ENCODE measurements at places on chromosomes 5 and 9.

DNA sequence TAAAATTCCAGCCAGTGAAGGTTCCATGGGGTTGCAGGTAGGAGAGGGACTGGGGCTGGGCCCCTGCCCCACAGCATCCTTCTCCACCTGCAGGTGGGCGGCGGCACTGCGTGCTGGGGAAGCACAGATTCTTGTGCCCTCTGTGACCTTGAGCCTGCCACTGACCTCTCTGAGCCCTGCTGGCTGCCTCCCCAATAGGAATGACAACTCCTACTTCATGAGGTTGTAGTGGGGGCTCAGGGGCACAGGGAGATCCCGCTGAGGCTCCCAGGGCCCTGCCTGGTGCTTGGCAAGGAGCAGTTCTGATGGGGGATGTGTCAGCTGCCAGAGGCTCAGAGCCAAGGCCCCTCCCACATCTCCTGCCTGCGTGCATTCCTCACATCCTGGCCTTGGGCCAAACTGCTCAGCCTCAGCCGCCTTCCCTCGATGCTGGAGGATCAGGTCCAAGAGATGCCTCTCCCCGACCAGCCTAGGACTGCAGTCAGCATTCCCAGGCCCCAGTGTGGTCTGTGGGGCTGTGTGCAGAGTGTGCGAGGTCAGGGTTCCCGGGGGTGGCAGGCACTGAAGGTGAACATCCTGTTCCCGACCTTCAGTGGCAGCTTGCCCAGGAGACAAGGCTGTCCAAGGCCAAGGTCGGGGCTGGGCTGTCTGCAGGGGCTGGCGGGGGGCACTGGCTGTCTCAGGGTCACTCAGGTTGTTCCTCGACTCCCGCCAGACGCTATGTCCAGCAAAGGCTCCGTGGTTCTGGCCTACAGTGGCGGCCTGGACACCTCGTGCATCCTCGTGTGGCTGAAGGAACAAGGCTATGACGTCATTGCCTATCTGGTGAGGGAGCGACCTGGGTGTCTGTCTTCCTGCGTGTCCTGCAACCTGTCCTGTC is 7.0 kb downstream of the ASS1 start:
- DNase-seq: peak; percentile 94

DNA sequence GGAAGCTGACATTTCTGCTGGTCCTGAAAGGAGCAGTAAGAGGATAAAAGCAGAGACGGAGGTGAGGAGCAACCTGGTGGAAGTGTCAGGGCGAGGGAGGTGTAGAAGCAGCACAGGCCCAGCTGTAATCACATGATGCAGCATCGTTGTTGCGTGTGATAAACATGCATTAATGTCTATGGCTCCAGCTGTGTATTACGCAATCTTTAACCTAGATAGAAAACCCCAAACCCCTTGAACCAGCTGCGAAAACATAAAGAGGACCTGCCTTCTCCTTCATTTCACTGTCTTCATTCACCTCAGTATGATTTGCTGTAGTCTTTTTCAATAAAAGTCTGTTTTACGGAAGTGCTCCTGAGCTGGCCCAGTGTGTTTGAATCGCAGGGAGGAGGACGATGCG is 162.9 kb downstream of the NTRK2 start:
- DNase-seq: no peak

- DNase-seq: peak; percentile 88
Observed at GRCh38 chr5:141848744-141849414, 29.3 kb downstream of the PCDH1 start.

GRCh38 chr5:42270771-42271170 is 152.5 kb upstream of the GHR start:
- DNase-seq: no peak

DNA sequence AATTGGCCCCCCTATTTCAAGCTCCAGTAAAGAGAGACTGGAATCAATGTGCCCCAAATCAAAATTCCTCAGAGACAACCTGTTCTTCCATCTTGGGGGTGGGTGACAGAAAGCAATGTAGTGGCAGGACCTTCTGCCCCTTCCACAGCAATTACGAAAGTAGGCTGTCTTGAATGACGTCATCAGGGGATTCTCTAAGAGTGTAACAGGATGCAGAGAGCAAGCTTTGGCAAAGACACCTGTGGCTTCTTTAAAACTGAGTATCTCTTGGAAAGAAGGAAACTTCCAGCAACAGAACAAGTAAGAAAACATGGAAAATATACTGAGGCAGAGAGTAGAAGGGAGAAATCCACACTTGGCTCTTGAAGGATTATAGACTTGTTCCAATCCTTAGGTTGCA is 247.6 kb upstream of the PDE4D start:
- DNase-seq: no peak

GRCh38 chr5:125130591-125130990 is 384.2 kb upstream of the ZNF608 start:
- DNase-seq: no peak

DNA sequence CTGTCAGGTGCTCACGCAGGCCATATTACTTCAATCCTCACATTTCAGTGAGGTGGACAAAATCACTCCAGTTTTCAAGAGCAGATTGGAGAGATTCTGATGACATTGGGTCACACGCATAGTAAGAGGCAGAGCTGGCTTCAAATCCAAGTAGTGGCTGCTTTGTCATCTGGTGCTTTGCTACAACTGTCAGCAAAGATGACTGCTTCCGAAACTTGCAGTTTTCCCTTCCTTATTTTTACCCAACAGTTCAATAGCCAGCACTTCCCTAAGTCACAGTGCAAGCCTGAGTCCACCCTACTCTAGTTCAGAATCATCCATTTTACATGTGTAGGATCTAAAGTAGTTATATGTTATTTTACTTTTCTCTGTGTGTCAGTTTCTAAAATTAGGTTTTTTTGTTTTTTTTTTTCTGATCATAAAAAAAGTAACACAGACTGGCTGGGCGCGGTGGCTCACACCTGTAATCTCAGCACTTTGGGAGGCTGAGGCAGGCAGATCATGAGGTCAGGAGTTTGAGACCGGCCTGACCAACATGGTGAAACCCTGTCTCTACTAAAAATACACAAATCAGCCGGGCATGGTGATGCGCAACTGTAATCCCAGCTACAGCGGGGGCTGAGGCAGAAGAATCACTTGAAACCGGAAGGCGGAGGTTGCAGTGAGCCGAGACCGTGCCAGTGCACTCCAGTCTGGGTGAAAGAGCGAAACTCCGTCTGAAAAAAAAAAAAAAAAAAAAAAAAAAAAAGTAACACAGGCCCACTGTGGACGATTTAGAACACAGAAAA is 49.6 kb downstream of the ANKDD1B start:
- no peak for DNase-seq

DNA sequence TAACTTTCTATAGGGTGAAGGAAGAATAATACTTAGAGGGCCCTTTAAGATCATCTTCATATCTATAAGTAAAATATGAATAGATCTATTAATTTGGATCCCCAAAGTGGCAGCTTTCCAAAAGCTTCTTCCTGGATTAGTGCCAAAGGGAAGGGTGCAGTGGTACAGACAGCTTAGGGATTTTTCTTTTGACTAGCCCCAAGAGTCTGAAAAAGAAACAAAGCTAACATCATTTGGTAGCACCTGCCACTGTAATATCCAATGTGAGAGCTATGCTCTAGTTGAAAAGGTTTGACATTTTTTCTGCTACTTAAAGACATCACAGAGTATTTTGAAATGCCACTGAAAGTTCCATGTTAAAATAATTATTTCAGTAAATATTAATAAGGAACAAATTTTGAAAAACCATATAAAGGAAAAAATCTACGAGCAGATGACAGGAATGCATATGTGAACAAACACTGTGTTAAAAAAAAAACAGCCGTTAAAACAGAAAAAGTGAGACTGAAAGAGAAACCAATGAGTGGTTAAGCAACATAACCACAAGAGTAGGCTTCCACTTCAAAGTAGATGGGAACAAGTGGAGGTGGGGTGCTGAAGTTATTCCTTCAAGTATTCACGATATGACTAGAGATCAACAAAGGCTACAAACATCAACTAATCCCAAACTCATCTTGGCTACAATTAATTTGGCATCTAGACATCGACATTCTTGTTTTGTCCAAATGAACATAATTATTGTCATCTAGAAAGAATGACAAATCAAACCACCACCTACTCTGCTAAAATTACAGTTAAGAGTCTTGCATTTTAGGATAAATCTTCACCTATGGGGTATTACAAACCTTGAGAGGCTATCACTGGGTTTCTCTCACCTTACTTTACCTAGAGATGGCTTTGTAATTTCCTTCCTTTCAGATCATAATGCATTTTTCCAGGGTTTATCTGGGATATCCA is 137.5 kb downstream of the CPLANE1 start:
- no peak for DNase-seq

DNA sequence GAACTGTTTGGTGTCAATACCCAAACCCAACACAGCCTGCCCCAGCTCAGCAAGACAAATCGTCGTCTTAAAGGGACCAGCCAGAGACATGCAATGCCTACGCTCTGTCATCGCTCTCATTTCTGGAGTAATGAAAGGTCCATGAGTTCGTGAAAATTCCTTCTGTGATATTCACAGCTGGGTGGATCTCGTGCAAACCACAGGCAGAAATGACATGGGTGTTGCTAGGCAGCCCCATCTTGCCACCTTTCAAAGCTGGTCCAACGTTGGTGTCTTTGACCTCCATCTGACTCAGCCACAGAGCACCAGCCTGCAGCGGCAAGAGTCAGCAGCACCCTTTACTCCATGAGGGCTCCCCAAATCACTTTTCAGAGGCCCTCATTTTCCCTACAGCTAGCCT is 215.3 kb downstream of the SLIT3 start:
- no peak for DNase-seq
